Activated effector memory CD4-positive, alpha-beta T cell treated with Interleukin-2 at 50 U/mL for 16 hours (primary cell): ENCODE measurements at places on chromosomes 16 and 17.

GRCh38 chr17:539766-540165, 174.9 kb downstream of the VPS53 start:
- DNase-seq, result no peak

DNA sequence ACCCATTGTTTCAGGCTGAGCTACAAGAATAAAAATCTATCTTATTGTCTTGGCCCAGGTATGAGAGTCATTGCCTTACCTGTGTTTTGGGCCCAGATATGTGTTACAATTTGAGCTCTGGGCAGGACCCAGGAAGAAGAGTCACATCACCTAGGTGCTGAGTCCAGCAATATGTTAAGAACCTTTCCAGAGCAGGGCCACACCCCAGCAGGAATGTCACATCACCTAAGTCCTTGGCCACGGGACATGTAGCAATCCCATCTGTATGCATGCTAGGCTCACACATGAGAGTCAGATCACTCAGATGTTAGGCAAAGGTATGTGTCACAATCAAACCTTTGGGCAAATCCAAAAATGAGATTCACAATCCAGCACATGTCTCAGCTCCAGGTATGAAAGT, 2103.5 kb downstream of the TP53TG3F start:
- no peak for DNase-seq

- no peak for DNase-seq
Observed at GRCh38 chr17:861364-861763, 79.2 kb downstream of the MRM3 start.

DNA sequence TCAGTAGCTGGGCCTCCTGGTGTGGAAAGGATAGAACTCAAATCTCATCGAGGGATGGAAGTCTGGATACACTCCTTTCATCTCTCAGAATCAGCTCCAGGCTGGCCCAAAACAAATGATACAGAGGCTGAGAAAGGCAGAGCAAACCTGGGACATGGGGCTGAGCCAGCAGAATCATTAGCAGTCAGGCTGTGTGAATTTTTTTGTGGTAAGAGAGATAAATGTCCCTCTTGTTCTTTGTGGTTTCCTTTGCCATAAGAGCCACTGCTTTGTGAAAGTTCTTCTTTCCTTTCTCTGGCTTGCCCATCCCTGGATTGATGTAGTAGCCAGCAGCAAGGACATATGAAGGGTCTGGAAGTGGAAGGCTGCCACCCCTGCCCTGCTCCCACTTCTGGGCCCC, 146.2 kb downstream of the CDH13 start:
- no peak for DNase-seq

- DNase-seq, result no peak
Observed at GRCh38 chr16:82379551-82379950, 209.5 kb upstream of the MPHOSPH6 start.

DNA sequence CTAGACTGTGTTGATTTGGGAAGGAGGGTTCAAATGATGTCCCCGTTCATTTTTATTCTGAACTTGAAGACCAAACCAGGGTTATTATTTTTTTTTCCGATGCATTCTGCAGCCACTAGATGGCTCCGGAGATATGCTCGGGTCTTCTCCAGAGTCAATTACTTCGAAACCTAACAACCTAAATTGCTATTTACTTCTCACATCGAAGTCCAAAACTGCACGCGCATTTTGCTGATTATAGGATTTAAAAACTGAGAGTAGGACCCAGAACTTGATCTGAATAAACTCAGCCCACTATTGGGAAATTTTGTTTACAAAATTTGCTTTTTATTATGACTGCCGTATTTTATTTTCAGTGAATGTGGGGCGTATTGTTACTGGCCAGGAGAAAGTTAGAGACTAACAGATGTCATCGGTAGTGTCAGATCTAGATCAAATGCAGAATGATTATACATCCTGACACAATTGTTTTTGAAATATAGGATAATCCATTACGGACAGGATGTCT, 263.8 kb downstream of the HS3ST3A1 start:
- DNase-seq, result no peak

- DNase-seq, result no peak
Observed at GRCh38 chr16:14309906-14310305, 238.8 kb downstream of the MRTFB start.

- DNase-seq, result no peak
Observed at GRCh38 chr16:12896562-12896961, 4.8 kb upstream of the SHISA9 start.

GRCh38 chr17:45757431-45758218, 26.5 kb upstream of the CRHR1 start:
- DNase-seq, result no peak

- DNase-seq, result no peak
Observed at GRCh38 chr17:59652119-59652518, 32.4 kb downstream of the CLTC start.
